ENCODE measurements at places on chromosomes 13 and 19. TPM values are rescaled to one million over a fixed set of nuclear protein-coding genes. Genes with fewer than 3 reads are reported as not detected.

DNA sequence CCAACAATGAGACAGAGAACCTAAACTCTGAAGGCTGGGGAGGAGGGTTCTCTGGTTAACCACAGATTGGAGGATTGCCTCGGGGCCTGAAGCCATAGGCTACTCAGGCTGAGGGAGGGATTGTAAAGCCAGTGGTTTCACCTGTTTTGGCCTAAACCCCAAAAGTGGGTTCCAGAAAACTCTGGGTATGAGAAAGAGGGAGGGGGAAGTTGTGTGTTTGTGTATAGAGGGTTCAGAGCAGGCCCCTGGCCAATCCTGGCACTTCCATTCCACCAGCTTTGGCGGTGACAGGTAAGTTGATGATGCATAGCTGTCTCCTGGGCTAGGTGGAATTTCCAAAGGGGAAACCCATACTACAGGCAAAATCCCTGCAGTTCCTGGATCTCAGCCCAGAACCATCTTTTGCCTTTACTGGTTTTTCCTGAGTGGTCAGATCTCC, 13.5 kb upstream of the CCDC97 start:
- DNase-seq, result no peak

DNA sequence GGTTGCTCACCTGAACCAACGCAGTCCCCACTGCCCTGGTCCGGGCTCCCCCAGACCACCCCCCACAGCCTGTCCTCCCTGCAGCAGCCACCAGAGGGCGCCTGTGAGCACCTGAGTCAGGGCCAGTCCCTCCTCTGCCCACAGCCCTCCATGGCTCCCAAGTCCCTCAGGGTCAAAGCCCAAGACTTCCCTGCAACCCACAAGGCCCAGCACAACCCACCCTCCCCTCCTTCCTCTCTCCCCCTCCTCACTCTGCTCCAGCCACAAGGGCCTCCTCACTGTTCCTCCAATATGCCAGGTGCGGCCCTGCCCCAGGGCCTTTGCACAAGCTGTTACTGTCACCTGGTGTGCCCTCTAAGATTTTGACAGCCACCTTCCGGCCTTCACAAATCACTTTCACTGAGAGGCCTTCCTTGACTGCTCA, 10.9 kb downstream of the GNA15 start:
- peak; percentile 62 for DNase-seq

DNA sequence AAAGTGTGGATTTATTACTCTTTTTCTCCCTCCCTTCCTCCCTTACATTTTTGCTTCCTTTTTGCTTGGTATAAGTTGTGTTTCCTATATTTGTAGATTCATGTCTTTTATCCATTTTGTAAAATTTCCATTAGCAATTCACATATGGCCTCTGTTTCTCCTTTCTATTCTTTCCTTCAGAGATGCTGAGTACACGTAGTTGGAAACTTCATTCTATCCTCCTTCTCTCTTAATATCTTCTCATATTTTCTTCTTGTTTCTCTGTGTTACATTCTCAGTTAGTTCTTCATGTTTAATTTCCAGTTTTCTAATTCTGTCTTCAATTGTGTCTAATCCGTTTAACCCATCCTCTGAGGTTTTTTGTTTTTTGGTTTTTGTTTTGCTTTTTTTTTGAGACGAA, 188.9 kb downstream of the ZIC5 start:
- no peak for DNase-seq

- DNase-seq, result peak; percentile 41
Measured at GRCh38 chr19:18233224-18233825, 7.1 kb upstream of the PDE4C start.

DNA sequence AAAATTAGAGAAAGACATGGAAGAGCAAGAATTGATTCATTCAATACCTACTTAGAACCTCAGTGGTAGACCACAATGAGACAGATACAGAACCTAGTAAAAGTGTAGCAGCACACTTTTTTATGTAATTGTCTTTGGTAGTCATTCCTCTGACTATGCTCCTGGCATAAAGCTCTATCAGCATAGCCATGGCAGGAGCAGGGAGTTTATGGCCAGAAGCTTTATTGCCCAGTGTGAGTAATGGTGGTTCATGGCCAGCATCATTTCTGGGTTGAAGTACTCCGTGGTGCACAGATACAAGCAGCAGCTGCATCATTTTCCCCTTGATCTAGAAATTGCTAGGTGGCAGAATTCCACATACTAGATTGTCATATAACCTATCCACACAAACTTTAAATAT, 352.6 kb downstream of the TBC1D4 start:
- no peak for DNase-seq

DNA sequence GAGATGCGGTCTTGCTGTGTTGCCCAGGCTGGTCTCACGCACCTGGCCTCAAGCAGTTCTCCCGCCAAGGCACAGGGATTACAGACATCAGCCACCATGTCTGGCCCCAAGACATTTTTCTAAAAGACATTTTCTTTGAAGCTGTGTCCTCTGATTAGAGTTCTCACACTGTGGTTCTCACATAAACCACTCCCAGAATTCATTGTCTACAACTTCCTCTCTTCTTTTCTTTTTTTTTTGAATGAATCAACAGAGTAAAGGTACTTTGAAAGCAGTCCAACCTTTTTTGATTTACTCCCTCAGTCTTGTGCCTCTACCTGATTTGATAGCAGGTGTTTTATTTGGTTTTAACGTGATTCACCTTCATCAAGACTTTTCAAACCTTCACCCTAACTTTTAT, 14.3 kb upstream of the SHD start:
- no peak for DNase-seq

GRCh38 chr13:83940742-83941141, 58.5 kb upstream of the SLITRK1 start:
- no peak for DNase-seq

GRCh38 chr13:34363266-34363665, 545.3 kb downstream of the RFC3 start:
- DNase-seq, result no peak

GRCh38 chr13:45332036-45332830, 8.8 kb downstream of the TPT1 start:
- no peak for DNase-seq

DNA sequence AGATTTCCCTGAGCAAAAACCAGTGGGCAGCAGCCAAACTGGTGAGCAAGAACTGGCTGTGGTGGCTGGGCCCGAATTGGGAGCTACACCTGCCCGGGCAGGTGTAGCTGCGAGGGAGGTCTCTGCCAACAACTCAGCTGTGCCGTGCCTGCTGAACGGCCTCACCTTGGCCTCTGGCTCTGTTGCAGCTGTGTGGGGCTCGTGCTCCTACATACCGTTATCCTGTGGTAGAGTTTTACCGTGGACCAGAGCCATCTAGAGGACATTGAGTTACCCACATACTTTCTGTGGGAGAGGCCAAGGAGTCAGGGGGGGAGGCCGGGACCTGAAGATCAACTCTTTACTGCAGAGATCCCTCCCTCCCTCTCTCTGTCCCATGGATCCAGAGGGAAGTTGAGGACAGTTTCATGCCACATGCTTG, 113.2 kb downstream of the TM9SF2 start:
- no peak for DNase-seq

DNA sequence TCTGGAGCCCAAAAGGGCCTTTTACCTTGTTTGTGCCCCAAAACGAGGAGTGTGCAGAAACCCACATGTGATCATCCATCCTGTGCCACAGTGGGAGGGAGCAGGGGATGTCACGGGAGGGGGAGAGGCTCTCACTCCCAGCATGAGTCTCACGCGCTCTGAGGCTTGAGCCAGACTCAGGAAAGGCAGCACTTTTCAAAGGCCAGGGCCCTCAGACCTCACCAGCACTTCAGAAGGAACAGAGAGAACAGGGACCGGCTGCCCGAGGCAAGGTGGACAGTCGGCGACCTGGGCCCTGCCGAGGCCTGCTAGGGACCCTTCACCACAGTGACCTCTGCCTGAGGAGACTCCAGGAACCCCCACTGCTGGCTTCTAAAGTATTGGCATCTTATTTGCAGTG, 71.7 kb upstream of the WASF3 start:
- DNase-seq, result peak; percentile 28

DNA sequence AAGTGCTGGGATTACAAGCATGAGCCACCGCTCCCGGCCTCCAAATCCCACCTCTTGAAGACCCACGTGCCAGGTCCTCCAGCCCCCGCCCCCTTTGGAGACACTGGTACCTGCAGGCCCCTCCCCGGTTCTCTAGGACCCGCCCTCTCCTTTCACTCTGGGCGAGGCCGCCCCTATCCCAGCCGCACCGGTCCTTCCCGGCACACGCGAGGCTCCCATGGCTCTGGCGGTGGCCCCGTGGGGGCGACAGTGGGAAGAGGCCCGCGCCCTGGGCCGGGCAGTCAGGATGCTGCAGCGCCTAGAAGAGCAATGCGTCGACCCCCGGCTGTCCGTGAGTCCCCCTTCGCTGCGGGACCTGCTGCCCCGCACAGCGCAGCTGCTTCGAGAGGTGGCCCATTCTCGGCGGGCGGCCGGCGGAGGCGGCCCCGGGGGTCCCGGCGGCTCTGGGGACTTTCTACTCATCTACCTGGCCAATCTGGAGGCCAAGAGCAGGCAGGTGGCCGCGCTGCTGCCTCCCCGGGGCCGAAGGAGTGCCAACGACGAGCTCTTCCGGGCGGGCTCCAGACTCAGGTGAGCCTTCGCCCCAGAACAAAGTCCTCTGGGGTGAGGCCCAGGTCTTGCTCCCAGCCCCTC, at the start of gene CBLC:
TSS of gene CBLC (plus strand) at position 176 of the 633 bp plus-strand sequence. CDS start at position 218, 42 bp downstream.
- DNase-seq, result peak; percentile 81

DNA sequence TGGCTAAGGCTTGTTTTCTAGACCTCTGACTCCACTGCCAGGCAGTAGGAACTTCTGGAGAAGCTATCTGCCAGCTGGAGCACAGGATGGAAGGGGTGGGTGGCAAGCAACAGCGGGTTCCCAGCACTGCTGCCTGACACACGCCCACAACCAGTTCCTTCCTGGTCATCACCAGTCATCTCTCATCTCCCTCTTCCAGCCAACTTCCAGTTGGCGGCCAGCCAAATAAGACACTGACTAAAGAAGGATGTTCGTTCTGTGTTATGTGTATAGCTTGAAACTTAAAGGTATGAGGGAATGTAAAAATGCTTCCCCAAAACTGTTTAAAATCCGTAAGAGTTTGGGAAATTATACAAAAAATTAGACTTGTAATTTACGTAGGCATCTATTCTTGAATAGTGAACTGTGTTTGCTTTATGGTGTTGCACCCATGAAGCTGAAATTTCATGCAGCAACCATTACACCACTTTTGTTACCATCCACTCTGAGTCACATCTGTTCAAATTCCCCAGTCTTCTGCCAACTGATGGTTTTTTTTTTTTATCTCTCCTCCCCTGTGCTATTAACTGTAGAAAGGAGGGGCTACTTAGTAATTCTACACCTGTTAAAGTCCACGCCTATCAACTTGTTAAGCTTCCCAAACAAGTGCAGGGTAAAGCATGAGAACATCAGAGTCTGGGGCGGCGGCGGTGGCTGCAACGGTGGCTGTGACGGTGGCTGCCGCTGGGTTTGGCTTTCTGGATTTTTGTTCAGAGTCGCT, 86.2 kb upstream of the FRY start:
- DNase-seq, result peak; percentile 85

- no peak for DNase-seq
Measured at GRCh38 chr19:47070756-47071155, 22.3 kb upstream of the TMEM160 start.

SCEL gene
- 81.1 TPM for total RNA-seq

SLC5A5 gene
- total RNA-seq, result not detected

ODAD3 gene
- 3.3 TPM for total RNA-seq

SSC5D gene
- total RNA-seq, result 10.1 TPM

TUBB4A gene
- total RNA-seq, result 0.59 TPM

TMEM150B gene
- 33.4 TPM for total RNA-seq

MCEMP1 gene
- 160 TPM for total RNA-seq

NACC1 gene
- total RNA-seq, result 53.1 TPM

C19orf33 gene
- 158 TPM for total RNA-seq

MRPL4 gene
- 45.1 TPM for total RNA-seq

KIR2DL3 gene
- total RNA-seq, result 0.17 TPM

SHFL gene
- 79.3 TPM for total RNA-seq

TRAPPC2B gene
- total RNA-seq, result 25.0 TPM

GPC6 gene
- total RNA-seq, result 2.4 TPM

ZNF665 gene
- 5.2 TPM for total RNA-seq

RNF113B gene
- total RNA-seq, result not detected

ZGLP1 gene
- total RNA-seq, result 1.8 TPM

Measured in upper lobe of left lung (tissue), 6 donors.